ENCODE measurements at places on chromosomes 7 and 10. TPM values are rescaled to one million over a fixed set of nuclear protein-coding genes. Genes with fewer than 3 reads are reported as not detected.

DNA sequence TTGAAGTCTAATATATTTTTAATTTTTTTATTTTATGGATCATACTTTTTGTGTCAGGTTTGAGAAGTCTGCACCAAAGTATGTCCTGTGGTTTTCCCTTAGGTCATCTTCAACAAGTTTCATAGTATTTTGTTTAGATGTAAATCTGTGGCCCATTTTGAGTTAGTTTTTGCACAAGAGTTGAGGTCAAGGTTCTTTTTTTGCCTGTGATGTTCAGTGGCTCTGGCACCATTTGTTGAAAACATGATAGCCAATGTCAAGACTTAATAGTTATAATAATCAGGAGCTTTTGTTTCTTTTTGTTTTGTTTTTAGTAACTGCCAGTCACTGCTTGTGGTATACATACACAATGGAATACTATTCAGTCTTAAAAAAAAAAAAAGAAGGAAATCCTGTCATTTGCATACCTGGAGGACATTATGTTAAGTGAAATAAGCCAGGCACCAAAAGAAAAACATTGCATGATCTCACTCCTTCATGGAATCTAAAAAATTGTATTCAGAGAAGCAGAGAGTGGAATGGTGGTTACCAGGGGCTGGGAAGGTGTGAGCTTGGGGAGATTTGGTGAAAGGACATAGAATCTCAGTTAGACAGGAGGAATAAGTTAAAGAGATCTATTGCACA lies 61.3 kb downstream of the EGFR start:
- DNase-seq: no peak

DNA sequence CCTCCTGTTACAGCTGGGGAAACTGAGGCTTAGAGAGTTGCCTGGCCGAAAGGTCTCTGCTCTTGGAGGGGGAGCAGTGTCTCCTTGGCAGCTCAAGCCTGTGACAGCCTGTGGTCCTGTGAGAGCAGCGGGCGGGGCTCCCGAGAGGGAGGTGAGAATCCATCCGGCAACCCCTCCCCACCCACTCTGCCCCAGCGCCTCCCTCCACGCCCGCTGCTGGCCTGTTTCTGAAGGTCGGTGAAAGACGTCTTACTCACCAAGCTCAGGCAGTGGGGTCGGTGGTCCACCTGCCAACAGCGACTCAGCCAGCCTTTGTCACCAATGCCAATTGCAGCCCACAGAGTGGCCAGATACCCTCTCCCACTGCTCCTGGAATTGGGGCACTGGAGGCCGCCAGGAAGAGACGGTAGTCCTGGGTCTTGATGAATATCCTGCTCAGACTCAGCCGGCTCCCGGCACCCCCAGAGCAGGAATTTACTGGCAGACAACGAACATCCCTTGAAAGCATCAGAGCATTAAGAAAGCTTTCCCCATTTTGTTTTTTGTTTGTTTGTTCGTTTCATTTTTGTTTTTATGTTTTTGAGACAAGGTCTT lies 7.4 kb upstream of the TTYH3 start:
- no peak for DNase-seq

DNA sequence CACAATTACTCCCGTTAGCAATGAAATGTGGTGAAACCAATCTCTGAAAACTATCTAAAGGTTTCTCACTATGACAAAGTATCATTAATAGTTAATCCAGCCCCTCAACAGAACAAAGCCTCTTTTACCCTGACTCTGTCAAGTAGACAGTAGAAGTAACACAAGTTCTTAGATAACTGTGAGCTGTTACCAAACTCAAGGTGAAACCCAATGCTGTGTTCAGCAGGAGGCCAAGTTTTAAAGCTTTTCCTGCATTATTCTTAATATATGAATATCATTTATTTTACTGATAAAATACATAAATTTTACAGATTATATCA lies 109.1 kb downstream of the SRPK2 start:
- no peak for DNase-seq

GRCh38 chr7:87106974-87107612 lies 45.2 kb upstream of the DMTF1 start:
- DNase-seq: no peak

GRCh38 chr7:2012981-2013380 lies 219.8 kb downstream of the MAD1L1 start:
- DNase-seq: no peak

GRCh38 chr7:151769188-151769821 lies 107.6 kb downstream of the PRKAG2 start:
- no peak for DNase-seq

DNA sequence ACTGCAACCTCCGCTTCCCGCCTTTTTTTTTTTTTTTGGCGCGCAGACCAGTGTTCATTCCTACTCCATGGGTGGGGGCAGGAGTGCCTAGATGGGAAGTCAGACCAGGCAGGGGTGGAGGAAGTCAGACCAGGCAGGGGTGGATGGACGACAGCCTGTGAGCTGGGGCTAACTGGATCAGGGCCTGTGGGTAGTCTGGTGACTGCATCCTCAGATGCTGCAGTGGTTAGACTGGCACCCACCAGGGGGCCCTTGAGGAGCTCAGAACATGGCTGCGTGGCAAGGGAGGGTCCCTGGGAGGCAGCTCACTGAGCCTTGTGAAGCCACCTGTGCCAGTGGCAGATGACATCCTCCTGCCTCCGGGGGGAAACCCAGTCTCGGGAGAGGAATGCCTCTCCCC lies 35.1 kb downstream of the RCC1L start:
- DNase-seq: no peak

DNA sequence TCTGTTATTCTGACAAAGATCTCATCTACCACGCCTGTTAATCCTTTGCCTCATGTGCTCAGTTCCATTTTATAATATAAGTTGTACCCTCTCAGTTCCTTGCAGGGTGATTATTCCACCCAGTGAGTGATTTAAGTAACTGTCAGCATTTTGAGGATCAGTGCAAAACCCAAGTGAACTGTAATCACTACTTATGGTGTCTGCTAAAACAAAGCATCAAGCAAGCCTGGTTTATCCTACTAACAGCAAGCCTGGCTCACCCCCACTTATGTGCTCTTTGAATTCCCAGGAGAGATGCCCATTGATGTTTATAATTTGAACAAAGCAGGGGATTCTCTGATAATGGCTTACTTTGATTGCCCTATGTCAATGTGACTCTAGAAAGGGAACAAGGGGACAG lies 186.8 kb upstream of the LRGUK start:
- DNase-seq: no peak

- no peak for DNase-seq
Observed at GRCh38 chr7:114298011-114298410, 116.6 kb upstream of the FOXP2 start.

DNA sequence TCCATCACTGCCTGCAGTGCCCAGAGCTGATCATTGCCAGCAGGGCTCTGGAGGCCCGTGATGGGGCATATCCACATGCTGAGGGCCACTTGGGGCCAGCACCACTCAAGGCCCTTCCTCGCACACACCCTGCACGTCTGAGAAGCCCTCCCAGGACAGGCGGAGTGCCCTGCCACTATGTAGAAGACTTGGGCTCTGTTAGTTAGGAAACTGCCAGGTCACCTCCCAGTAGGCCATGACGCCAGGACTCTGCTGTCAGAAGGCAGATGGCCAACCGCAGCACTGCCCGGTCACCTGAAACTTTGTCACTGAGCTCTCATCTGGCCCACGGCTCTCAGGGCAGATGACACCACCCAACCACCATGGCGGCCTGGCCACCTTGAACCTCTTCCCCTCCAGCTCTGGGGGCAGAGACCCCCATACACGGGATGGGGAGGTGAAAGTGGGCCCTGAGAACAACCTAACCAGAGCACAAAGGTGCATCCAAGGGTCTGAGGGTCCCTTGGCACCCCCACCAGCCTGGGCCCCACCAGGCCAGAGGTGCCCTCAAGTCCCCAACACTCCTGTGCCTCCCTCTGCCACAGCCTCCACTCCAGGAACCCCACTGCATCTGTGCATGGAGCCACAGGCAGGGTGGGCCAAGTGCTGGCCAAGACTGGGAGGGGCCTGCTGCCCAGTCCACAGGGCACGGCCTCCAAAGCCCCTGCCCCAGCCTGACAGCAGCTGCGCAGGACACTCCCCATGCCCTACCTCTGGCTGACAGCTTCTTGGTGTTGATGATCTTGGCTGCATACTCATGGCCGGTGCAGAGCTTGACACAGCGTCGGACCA lies 41.8 kb downstream of the CAMK2B start:
- DNase-seq: peak; percentile 67

- DNase-seq: no peak
Observed at GRCh38 chr7:36083626-36084380, 69.3 kb upstream of the EEPD1 start.

GRCh38 chr10:9222917-9223316 lies 1168.4 kb downstream of the GATA3 start:
- DNase-seq: no peak

- no peak for DNase-seq
Observed at GRCh38 chr10:81215498-81215897, 659.5 kb upstream of the NRG3 start.

DNA sequence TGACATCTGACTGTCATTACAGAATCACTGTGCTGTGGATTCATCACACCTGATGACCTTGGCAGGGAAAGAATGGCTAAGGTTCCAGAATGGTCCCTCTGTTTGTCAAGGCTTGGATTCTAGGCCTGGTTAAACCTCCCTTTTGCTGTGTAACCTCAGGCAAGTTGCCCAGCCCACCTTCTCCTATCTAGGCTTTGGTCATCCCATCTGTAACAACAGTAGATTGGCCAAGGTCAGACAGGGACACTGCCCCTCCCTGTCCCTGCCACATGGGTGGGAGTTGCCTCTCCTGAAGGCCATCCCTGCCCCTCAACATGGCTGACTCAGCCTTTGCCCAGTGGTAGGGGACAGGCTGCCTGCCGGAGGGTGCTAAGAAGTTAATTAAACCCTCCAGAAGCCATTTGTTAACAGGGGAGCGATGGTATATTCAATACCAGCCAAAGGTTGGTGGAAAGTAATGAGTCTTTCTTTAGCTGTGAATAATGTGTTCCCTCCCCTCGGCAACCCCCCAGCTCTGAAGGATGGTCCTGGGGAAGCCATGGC lies 149.8 kb upstream of the PCBD1 start:
- DNase-seq: no peak

GRCh38 chr10:63265683-63266235 lies 132.6 kb downstream of the NRBF2 start:
- DNase-seq: no peak

- DNase-seq: no peak
Observed at GRCh38 chr10:11279314-11279713, 261.6 kb downstream of the CELF2 start.

- DNase-seq: no peak
Observed at GRCh38 chr10:46518028-46518725, 38.3 kb downstream of the GPRIN2 start.

DNA sequence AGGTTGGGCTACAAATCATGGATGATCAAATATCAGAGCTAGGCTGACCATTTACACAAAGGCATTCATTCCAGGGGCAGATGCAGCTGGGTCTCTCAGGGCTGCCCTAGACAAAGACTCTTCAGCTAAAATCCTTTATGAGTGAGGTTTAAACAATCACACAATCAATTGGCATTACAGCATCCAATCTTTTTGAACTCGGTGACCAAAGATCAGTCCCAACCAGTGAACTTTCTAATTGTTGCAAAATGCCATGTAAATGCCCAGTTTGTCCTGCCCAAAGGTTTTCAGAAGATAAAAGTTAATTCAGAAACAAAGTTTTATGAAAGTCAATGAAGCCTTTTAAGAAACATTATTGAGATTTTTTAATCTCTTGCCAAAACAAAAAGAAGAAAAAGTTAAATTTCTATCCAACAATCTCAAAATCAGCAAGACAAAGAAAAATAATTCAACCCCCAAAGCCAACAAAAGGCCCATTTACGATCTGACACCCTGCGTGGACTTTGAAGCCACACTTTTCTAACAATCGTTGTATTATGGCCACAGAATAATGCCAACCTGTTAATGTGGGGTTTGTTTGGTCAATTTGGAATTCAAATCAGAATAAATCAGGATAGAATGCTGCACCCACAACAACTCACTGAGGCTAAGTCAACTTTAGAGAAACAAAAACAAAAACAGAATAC lies 40.9 kb downstream of the GPR37 start:
- DNase-seq: no peak

DNA sequence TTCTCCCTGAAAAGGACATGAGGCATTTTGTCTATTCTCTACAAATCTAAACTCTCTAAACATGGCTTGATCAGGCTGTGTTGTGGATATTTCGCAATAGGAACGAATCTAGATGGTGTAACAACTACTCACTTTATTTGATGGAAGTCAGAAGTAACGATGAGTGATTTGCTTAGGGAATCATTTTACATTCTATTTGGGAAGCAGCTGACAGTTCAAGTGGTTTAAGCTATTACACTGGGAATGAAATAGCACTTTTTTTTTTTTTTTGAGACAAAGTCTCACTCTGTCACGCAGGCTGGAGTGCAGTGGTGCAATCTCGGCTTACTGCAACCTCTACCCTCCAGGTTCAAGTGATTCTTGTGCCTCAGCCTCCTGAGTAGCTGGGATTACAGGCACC lies 44.1 kb downstream of the NPY start:
- DNase-seq: no peak

DNA sequence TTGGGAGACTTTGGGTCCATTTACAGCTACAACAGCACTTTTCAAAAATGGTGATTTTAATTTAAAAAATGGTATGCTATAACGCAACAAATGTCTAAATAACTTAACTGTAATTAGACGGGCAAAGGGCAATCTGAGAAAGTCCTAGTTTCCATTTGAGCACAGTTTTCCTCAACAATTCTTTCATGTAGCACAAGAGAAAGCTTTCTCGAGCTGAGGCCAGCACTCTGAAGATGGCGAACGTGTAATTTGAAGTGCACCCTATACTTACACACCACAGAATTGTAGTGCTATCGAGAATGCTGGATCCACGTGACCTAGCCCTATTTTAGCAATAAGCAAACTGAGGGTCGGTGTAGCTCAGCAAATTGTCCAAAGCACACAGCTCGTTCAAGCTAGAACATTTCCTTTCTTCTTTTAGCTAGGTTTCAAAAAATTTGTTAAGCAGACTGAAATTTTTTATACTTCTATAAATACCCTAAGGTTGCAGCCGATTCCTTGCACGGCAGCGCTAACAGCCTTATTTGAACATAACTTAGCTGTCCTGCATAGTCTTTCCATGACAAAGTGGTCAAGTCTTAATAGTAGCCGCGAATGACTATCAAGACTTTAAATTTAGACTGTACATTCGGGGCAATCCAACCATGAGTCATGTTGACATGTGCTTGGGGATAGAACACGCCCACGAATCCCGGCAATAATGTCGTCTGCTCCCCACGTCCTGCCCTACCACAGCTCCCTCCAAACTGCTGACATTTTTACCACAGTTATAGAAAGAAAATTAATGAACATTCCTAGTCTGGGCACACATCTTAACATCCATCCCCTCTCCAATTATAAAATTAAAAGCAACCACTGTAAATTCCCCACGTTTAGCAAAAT lies 10.0 kb downstream of the KLF6 start:
- DNase-seq: no peak

The EDRF1 gene
- 16.5 TPM for total RNA-seq

The CUZD1 gene
- not detected for total RNA-seq

The SPDYE2 gene
- not detected for total RNA-seq

The ASB10 gene
- not detected for total RNA-seq

Measured in vagina (tissue), 2 donors.